ENCODE measurements at places on chromosomes 2 and 18.
A peak's percentile ranks its signal among the peaks of the same experiment; 100 is the strongest.

DNA sequence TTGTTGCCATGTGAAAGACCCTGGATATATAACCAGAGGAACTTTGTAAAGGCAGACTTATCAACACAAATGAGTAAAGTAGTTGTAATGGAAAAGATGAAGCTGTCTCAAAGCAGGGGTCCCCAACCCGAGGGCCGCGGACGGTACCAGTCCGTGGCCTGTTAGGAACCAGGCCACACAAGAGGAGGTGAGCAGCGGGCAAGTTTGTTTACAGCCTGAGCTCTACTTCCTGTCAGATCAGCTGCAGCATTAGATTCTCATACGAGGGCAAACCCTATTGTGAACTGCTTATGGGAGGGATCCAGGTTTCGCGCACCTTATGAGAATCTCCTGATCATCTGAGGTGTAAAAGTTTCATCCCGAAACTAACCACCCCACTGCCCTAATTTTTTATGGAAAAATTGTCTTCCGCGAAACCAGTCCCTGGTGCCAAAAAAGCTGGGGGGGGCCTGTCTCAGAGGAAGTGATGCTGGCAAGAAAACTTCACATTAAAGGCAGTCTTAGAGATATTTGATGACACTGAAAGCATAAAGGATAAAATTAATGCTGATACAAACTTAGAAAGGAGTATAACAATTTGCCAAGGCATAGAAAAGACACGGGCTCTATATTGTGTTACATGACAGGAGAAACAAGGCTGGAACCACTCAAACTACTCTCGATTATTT is 57.5 kb upstream of the MSTN start:
- DNase-seq: no peak

DNA sequence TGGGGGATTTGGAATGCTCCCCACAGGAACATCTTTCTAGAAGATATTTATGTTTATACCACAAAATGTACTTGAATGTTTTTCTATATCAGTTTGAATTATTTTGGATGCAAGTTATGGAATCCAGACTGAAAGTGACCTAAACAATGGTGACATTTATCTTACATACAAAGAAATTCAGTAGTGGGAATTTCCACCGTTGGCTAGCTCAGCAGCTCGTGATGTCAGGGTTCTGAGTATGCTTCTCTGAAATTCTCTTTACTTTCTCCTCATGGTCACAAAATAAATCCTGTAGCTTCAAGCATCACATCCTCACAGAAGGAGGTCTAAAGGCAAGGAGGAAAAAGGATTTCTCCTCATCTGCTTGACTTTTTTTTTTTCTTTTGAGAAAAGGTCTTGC is 105.3 kb downstream of the AKAIN1 start:
- DNase-seq: no peak

DNA sequence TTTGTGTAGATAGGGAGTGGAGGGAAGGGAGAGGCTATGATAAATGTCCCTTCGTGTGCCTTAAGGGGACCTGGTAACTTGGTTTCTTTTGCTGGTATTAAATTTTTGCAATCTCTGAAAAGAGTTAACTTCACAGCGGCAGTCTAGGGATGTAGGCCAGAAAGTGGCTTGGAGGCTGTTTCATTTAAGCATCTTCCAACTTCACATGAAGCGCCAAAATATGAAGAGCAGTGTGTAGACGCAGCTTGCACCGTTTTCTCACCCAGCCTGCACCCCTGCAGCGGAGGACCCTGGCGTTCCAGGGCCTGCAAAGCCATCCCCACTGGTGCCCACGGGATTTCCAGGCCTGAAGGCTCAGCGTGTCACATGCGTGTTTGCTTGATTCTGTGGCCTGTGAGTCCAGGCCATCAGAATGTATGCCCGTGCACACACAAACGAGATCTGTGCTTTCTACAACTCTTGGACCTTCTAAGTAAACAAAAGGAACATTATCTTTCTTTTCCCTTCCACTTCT is 87.2 kb upstream of the EPB41L3 start:
- no peak for DNase-seq

GRCh38 chr2:213175673-213176247 is 24.3 kb upstream of the IKZF2 start:
- no peak for DNase-seq

GRCh38 chr2:62099523-62100175 is 96.3 kb upstream of the B3GNT2 start:
- no peak for DNase-seq

DNA sequence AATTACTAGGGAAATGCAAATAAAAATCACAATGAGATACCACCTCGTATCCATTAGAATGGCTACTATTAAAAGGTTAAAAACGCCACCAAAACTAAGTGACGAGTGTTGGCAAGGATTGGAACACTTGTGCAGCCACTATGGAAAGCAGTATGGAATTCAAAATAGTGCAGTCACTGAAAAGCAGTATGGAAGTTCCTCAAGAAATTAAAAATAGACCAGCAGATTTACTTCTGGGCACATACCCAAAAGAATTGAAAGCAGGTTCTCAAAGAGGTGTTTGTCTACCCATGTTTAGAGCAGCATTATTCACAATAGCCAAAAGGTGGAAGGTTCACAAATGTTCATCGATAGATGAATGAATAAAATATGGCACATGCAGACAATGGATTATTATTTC is 149.7 kb upstream of the STON1 start:
- DNase-seq: no peak

- no peak for DNase-seq
These were observed 66.1 kb downstream of the METTL8 start for GRCh38 chr2:171367692-171368091.

DNA sequence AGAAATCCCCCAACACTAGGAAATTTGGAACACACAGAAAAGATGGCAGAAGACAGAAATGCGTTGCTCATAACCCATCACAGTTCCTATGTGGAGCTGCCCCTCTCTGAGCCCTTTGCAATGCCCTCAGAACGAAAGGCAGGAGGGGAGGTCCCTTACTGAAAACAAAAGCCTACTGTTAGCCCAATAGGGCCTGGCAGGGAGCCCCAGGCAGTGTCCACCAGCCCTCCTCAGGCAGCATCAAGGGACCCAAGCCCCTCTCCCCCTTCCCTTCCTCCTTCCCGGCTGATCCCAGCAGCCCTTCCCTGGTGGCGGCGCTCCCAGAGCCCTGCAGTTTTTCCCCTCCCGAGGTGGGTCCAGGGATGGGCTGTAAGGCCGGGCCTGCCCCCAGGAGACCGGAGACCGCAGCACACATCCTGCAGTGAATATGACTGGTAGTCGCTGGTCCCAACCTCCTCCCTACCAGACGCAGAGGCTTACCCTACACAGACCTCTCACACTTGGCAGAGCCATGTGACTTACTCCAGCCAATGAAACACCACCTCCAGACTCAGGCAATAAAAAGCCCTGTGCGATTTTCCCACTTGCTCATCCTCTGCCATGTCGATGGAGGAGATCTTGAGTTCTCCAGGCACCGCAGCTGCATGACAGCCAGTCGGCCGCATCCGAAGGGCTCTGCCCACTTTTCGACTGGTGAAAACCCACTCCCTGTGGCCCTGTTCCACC is 19.4 kb upstream of the DUSP2 start:
- no peak for DNase-seq

DNA sequence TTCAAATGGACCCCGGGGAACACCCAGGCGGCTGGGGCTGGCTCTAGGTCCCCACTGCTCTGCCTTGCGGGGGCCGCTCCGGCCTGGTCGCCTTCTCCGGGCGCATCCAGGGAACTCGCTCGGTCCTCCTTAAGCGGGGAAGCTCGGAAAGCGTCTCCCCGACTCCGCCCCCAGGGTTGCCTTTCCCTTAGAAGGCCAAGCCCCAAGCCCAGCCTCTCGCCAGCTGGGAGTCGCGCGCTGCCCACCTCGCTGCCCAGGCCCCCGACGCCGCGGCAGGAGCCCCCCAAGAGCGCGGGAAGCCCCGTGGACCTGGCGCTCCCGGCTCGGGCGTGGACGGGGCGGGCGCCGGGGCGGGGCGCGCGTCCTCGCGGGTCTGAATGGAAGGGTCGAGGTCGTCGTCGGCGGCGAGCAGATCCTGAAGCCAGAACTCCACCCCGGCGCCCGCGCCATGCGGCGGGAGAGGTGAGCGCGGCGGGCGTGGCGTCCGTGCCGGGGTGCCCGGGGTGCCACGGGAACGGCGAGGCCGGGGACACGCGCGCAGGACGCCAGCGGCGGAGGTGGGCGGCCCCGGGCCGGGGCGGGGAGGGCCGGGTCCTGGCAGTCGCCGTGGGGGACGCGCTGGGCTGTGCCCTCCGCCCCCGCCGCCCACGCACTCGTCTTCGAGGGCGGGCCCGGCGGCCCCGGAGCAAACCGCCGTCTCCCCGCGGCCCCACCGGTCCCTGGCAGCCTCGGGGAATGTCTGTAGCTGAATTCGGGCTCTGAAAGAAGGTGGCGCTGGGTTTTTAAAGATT is at the start of gene BOK:
Gene BOK (plus strand): TSS at position 214 of the 791 bp plus-strand sequence. CDS start 739 bp downstream, outside the sequence.
- DNase-seq: peak; percentile 72

DNA sequence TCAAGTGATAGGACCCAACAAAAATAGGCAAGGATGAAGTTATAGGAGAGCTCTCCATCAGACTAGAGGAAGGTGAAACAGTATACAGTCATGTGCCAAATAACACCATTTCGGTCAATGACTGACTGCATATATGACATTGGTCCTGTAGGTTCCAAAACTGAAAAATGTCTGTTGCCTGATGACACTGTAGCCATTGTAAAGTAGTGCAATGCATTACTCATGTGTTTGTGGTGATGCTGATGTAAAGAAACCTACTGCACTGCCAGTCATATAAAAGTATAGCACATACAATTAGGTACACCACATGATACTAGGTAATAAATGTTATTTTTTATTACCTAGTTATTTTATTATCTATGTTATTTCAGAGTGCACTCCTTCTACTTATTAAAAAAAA is 147.9 kb downstream of the GREB1L start:
- no peak for DNase-seq

DNA sequence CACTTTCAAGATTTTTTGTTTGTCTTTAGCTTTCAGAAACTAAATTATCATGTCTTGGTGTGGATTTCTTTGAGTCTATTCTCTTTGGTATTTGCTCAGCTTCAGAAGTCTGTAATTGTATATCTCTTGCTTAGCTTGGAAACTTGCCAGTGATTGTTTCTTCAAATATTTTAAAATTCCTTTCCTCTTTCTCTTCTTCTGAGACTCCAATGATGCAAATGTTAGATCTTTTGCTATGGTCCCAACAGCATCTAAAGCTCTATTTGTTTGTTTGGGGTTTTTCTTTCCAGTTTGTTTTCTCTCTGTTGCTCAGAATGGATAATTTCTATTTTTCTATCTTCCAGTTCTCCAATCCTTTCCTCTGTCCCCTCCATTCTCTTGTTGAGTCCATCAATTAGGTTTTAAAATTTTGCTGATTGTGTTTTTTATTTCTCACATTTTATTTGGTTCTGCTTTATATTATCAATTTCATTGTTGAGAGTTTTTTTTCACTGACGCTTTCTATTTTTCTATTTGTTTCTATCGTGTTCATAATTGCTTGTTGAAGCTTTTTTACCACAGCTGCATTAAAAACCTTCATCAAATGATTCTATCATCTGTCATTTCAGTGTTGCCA is 81.5 kb upstream of the DAPL1 start:
- DNase-seq: no peak

DNA sequence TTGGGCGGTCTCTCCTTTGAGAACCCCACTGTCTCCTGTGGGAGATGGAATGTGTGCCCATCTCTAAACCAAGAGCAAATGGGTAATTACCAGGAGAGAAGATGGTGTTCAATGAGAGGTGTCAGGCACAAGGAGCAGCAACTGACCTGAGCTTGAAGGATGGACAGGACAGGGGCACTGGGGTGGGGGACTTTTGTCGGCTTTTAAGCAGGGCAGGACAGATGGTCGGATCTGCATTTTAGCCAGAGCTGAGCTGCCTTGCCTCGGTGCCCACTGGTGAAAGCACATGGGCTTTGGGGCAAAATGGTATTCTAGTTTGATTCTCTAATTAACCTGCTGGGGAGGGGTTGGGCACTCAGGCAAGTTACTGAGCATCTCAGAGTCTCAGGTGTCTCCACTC is 98.0 kb downstream of the INHBB start:
- DNase-seq: no peak

GRCh38 chr18:3085612-3086011 is 72.7 kb upstream of the LPIN2 start:
- no peak for DNase-seq

GRCh38 chr2:174012347-174013314 is 47.5 kb upstream of the SP3 start:
- no peak for DNase-seq

DNA sequence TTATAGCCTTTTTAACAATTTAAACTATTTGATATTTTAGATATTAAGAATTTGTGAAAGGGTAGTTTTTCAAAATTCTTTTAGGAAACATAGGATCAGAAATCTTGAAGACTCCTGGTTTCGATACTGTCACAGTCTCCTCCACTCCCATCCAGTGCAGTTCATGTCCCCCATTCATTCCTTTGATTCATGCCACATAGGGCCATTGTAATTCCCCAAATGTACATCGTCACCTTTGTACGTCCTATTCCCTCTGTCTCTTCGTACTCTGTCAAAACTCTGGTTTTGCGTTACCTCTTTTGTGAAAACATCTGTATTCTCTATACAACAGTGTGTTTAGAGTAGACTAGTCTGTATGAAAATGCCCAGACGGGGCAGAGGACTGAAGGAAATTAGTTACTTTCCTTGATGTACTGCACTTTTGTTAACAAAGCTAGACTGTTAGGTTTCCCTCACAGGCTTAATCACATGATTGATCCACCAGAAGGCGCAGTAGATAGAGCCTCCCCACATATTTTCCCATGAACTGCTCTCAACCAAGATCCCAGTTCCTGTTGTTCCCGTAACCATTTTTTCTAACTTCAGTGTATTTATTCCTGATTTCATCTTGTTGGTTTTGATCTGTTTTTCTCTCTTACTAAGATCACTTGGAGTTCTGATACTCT is 2.5 kb downstream of the MRPL35 start:
- DNase-seq: no peak

DNA sequence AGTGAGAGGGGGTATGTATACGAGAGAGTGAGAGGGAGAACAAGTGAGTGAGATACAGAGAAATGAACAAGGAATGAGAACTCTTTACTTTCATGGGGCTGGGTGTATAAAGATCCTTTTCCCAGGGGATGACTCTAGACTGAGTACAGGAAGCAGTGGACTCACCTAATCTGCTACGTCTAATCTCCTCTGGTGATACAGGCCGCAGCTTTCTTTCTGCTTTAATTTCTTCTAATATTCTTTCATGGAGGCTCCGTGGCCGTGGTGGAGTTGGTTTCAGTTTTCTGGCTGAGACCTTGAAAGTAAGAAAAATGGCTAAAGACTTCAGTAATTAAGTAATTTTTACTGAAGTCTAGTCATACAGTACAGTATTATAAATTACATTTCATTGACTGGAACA is 85.2 kb downstream of the PRELID3A start:
- no peak for DNase-seq

GRCh38 chr2:149039213-149039724 is 770 bp downstream of the LYPD6B start:
- DNase-seq: no peak
